Stimulated activated CD4-positive, alpha-beta T cell treated with anti-CD3 and anti-CD28 coated beads, Interleukin-1b, Interleukin-23, amount 100 ng/mL, for 4 hours (primary cell): ENCODE measurements at places on chromosomes 3 and 15.

DNA sequence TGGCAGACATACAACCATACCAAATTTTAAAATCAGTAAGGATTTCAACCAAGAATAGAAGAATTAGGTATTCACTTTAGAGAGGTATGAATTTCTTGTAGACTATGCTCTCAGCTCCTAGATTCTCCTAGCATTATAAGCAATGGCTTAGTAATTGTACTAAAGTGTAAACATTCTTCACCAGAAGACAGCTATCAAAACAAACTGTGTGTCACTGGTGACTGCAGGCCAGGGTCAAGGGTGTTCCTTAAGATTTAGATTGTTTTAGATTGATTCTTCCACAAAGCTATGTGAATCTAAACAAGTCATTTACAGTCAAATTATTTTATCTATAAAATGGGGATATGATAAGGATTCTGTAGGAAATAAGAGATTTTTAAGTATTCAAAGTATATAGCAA, 23.1 kb upstream of the GP5 start:
- no peak for DNase-seq

DNA sequence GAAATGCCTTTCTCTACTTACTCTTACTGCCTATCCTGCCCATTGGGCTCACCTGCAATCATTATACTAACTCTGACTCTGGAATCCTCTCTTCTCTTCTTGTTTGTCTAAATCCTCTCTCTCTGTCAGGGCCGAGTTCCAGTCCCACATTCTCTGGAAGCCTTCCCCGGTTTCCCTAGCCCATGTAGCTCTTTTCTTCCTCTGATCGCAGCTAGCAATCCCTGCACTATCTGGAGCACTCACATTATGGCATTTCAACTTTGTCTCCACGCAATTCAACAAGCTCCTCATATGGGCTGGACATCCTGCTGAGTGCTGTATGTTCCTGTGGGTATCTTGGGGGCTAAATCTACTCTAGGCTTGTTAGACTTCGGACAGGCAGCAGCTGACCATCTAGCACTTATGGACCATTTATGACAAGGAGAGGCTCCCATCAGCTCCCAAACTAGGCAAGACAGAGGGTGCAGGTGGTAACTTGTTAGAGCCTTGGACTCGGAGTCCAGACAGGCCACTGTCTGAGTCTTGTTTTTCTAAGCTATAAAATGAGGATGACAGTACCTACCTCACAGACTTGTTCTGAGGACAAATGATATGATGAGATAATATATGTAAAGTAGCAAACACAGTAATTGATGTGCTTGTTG, 58.3 kb downstream of the EPHB3 start:
- DNase-seq: no peak

- no peak for DNase-seq
Measured at GRCh38 chr3:117728226-117728625, 1018.6 kb downstream of the TUSC7 start.

DNA sequence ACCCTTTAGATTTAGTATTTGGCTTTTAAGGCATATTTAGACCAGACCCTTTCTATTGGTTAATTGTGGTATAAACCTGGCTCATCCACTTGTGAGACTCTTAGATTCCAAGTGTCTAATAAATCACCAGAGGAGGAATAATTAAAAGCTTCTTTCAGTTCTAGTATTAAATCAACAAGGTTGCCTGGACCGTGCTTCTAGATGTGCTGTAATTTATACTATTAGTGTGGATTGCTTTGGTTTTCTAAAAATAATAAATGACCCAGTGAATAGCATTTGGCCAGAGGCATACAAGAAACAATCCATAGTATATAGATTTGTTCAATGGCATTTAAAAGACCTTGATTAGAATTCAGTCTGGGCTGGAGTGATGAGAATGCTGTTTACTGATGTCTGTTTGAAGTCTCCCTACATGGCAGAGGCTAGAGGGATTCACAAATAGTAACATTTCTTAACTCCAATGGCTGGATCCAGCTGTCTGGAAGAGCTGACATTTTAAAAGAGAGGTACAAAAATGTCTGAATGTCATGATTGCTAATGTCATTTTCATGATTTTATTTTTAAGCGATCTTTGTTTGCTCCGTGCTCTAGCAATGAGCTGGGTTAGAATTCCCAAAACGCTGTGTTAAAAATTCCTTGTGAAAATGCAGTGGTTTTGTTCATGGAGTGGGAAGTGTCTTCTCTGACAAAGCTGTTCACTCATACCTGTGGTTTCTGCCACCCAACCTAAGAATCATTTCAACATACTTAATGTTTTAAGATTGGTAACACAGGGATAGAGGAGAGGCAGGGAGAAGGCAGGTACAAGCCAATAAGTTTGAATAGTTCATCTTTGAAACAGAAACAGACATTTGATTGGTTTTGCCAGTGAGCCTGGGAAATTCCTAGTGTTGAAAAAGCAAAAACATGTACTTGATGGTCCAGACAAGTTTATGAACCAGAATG, 89.9 kb downstream of the RBMS3 start:
- DNase-seq: no peak

- no peak for DNase-seq
Measured at GRCh38 chr3:61141227-61141626, 110.0 kb downstream of the FHIT start.

DNA sequence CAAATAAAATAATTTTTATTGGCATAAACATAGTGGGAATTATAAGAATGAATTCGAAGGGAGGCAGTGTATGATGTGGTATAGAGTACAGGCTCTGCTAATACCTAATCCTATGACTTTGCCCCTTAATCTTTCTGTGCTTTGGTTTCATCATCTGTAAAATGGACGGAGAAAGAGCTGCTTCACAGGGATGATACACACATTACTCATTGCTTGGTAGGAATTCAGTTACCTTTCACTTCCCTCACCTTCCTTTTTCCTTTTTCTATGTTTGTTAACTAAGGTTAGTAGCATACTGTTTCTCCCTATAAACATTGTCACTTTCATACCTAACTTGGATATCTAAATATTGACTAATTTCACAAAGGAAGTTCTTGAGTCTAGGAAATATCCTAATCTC, 36.2 kb downstream of the LEKR1 start:
- no peak for DNase-seq

DNA sequence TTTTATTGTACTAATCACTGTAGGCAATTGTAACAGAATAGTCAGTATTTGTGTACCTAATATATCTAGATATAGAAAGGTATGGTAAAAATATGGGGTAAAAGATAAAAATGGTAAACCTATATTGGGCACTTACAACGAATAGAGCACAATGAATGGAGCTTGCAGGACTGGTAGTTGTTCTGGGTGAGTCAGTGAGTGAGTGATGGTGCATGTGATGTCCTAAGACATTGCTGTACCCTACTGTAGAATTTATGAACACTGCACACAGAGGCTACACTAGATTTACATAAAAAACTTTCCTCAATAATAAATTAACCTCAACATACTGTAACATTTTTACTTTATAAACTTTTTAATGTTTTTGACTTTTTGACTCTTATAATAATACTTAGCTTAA, 274.3 kb upstream of the PPP2R3A start:
- no peak for DNase-seq

DNA sequence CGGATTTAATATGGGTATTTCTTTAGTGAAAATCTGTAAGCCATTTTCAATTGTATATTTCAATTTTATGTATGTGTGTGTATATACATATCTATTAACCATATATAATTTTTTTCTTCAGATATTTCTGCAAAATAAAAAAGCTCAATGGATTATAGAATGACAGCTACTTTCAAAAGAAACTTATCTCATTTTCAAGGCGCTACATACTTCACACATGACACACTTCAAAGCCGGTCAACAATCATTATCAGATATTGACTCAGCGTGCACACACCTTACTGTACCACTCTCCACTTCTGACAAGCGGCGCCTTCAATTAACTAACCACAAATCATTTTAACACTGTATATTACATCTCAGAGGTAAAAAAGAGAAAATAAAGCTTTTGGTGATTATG, 39.6 kb downstream of the ATP13A3 start:
- DNase-seq: no peak

DNA sequence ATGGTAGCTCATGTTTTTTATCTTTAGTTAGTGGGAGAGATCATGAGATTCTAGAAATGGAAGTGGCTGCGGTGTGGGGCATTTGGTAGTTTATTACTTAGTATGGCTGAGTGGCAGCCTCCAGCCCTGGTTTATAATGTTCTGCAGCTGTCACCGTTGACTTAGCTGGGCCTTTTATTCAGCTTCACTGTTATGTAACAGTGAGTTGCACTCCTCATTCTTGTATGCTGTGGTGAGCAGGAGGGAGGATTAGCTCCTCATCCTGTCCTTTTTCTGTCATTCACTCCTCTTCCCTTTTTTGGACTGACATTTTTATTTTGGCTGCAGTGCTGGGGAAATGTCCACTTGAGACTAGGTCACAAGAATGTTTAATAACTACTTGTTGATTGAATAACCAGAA, 29.5 kb downstream of the RAD54L2 start:
- no peak for DNase-seq

DNA sequence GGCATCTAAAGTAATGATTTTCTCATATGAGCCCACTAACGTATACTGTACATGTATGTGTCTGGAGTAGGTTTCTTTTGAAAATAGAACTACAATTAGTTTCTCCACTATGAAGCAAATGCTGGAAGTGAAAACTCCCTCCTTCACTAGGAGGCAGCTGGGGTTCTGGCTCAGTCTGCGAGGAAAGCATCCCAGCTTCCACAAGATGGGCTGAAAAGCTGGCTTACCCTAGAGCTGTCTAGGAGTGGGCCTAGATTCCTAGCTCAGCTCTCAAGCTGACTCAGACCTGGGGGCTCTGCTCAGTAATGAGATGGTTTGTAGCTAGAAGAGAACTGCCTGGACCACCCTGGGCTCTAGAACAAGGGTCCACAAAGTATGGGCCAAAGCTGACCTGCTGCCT, 268.3 kb downstream of the THRB start:
- DNase-seq: no peak

DNA sequence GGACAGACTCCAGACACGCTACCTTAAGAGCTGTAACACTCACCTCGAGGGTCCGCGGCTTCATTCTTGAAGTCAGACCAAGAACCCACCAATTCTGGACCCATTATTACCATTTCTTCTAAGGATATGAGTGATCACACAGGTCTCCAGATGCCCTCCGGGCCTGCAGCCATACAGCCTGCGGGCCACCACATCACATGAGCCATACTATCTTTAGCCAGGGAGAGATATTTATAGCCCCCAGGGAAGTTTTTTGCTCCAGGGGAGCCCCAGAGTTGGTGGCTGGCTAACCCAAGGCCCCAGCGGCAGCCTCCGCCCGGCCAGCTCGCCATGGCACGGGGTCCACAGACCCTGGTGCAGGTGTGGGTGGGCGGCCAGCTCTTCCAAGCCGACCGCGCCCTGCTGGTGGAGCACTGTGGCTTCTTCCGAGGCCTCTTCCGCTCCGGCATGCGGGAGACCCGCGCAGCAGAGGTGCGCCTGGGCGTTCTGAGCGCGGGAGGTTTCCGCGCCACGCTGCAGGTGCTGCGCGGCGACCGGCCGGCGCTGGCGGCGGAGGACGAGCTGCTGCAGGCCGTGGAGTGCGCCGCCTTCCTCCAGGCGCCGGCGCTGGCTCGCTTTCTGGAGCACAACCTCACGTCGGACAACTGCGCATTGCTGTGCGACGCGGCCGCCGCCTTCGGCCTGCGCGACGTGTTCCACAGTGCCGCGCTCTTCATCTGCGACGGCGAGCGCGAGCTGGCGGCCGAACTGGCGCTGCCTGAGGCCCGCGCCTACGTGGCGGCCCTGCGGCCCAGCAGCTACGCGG, at the start of gene KBTBD13:
Gene KBTBD13 (plus strand): TSS at position 261 of the 805 bp plus-strand sequence. CDS start 70 bp downstream, at position 331.
- DNase-seq: no peak

- DNase-seq: no peak
Measured at GRCh38 chr15:63362196-63362595, 19.4 kb downstream of the CA12 start.

DNA sequence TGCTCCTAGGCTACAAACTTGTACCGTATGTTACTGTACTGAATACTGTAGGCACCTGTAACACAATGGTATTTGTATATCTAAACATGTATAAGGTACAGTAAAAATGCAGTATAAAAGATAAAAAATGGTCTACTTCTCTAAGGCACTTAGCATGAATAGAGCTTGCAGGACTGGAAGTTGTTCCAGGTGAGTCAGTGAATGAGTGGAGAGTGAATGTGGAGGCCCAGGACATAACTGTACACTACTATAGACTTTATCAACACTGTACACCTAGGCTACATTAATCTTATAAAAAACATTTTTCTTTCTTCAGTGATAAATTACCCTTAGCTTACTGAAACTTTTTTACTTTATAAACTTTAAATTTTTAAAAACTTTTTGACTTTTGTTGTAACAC, 12.5 kb downstream of the TNFAIP8L3 start:
- no peak for DNase-seq

DNA sequence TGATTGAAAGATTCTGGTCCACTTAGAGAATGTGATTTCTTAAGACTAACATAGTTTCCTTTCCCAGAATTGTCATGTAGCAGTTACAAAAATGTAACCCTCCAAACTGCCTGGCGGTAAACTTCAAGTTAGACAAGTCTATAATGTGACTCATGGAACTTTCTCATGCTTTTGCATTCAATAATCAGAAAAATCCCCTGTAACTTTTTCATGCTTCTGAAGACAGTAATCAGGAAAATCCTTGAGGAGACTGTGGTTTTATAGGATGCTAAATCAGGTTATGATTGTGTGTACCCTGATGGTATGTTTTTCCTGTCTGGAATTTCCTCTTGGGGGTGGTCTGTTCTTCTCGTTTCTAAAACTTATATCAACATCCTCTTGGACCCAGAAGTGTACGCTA, 74.0 kb upstream of the RARB start:
- DNase-seq: no peak

DNA sequence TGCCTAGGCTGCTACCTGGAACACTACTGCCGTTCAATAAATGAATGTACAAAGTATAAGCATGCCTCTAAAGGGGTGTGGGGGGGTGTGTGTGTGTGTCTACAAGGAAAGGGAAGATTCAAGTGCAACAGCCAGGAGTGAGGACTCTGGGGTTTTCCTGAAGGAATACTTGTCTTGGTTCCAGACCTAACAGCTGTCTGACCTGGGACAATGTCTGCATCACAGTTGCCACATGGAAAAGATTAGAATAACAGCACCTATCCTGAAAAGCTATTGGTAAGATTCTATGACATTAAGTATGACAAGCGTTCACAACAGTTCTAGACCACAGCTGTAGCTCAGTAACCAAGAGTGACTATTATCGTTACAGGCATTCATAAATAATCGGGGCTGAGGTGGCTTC, 345.2 kb downstream of the FOXP1 start:
- DNase-seq: no peak

DNA sequence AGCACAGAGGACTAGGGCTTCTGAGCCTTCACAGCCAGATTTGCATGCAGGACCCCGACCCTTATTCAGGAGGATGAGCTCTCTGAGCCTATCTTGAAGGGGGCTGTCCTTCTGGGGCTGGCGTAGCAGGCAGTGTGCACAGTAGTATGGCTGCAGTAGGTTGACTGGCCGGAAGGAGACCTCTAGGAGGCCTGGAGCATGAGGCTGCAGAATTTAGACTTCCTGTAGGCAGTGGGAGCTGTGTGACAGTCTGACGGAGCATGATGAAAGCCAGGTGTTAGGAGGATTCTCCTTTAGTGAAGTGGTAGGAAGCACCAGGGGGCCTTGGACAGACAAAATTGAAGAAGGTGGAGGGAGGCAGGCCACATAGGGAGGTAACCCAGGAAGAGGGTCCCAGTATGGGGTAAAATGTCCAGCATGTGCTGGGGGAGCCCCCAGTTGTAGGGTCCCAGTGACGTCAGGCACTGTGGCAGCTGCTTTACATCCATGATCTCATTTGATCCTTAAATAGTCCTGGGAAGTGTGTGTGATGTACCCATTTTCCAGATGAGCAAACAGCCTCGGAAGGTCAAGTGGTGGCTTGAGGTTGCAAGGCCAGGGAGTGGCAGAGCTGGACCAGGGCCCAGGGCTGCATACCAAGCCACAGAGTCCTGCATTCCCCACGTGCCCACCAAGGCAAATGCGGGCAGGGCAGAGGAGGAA, 36.1 kb downstream of the SPSB4 start:
- DNase-seq: no peak
